ENCODE measurements at places on chromosomes 7 and 10.

DNA sequence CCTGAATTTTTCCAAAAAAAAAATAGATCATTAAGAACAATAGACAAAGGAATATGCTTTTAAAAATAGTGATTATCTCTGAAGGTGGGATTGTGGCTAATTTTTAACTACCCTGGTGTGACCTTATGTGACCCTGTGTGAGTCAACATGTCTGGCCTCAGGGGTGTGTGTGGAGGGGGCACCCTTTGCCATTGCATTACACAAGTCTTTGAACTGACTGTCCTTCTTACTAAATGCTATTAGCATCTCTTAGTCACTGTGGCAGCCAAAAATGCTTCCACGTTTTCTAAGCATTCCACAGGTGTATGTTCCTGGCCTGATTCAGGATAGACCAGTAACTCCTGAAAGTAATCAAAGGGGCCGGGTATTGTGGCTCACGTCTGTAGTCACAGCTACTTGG lies 175.4 kb downstream of the MGMT start:
- no peak for DNase-seq

- DNase-seq, result peak; percentile 52
Observed at GRCh38 chr7:114931656-114932011, 9.7 kb downstream of the MDFIC start.

DNA sequence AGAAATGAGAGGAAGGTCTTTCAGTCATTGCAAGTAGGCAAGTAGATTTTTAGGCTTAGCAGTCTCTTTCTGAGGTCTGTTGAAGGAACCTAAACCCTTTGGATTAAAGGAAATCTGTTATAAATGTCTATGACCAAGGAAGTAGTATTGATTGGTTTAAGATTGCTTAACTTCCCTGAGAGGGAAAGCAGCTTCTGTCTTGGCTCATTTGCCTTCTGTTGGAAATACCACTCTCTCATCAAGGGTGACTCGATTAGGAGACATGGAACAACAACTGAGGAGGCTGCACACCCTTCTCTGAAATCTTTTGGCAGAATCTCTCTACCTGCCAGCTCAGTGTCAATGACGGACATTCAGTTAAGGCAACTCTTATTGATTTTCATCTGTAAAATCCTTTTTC lies 282.9 kb downstream of the PRKG1 start:
- no peak for DNase-seq

DNA sequence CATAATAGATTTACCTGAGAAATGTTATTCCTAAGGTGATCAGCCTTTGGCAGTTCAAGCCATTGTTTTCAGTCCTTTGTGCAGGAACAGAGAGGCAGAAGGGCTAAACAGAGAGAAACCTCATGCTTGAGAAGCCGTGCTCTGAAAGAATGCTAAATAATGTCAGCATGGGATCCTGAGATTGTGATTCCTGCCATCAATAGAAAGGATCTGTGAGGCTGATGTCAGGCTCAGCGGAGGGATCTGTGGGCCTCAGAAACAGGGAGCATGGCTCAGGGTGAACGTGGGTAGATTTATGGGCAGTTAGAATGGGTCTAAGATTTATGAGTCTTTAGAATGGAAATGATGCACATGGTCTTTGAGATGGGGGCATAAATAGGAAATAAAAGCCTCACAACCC lies 439.2 kb upstream of the IGFBP3 start:
- DNase-seq, result no peak

GRCh38 chr10:26858707-26859034 lies 2.1 kb downstream of the ABI1 start:
- DNase-seq, result no peak

All from naive B cell (primary cell).